NCI-H1417 (cell line): ENCODE measurements at places on chromosomes 6 and 20.

GRCh38 chr6:13012977-13013680, 296.6 kb downstream of the PHACTR1 start:
- DNase-seq, result peak; percentile 46

- DNase-seq, result no peak
Observed at GRCh38 chr6:36590237-36590636, 3.9 kb upstream of the SRSF3 start.

DNA sequence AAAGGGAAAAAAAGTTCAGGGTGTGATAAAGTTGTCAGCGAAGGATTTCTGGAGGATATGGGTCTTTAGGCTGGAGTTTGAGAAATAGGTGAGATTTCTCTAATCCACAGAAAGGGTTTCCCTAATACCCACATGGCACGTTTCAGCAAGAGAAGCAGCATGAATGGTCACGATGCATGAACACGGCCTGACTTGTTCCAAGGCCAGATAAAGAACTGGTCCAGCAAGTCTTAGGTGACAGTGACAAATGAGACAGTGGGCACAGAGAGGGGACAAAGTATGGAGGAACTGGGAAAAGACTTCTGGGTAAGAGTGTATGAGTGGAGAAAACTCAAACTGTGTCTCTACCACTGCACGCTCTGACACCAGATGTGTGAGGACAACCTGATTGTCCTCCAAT, 262.0 kb upstream of the FOXQ1 start:
- DNase-seq, result no peak

DNA sequence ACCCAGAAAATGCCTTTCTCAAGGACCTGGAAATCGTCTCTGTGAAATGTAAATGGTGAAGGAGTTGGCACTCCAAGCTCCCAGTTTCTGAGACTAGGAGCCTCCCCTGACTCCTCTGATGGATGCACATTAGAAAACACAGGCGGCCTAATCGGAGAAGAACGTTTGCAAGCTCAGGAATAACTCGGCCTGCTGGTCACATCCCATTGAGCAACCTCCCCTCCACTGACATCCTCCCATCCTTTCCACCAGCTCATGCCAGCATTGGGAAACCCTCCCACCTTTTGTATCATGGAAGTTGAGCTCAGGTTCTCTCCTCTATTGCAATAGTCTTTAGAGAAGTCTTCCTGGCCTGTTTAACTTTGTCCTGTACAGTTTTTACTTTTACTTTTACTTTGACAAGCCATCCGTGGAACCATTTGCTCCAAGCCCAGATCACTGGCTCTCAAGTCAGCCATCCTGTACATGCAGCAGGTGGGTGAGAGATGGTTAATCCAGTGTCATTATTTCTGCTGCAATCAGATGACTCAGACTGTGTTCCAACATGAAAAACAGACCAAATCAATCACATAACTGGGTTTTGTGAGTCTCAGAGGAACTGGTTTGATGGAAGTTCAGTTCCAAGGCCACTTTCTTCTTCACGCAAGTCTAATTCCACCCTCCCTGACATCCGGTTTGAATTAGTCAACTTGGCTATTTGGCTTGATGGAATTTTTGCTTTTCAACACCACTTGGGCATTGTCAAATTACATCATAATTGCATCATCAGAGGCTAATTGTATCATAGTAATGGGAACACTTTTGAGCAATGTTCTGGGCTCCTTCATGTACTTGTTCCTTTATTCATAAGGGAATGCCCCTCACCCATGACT, 619.4 kb upstream of the CDH4 start:
- DNase-seq, result no peak

DNA sequence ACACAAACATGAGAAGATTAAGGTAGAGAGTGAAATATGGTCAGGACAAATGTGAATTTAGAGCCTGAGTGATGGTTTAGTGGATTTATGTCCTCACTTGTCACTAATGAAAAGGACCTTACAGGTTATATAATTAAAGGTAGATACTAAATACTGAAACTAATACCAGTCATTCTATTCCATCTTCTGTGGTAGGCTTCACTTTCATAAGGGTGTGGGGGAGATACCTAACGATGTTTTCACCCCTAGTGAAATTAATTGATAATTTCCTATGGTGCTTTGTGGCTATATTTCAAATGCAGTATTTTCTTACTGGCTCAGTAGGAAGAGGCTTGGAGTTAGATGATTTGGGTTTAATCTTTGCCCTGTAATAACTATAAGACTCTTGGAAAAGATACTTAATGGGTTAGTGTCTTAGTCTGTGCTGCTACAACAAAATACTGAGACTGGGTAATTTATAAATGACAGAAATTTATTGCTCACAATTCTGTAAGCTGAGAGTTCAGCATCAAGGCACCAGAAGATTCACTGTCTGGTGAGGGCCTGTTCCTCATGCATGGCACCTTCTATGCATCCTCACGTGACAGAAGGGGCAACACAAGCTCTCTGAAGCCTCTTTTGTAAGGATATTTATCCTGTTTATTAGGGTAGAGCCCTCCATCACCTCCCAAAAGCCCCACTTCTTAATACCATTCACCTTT, 21.3 kb downstream of the RNF217 start:
- DNase-seq, result no peak

DNA sequence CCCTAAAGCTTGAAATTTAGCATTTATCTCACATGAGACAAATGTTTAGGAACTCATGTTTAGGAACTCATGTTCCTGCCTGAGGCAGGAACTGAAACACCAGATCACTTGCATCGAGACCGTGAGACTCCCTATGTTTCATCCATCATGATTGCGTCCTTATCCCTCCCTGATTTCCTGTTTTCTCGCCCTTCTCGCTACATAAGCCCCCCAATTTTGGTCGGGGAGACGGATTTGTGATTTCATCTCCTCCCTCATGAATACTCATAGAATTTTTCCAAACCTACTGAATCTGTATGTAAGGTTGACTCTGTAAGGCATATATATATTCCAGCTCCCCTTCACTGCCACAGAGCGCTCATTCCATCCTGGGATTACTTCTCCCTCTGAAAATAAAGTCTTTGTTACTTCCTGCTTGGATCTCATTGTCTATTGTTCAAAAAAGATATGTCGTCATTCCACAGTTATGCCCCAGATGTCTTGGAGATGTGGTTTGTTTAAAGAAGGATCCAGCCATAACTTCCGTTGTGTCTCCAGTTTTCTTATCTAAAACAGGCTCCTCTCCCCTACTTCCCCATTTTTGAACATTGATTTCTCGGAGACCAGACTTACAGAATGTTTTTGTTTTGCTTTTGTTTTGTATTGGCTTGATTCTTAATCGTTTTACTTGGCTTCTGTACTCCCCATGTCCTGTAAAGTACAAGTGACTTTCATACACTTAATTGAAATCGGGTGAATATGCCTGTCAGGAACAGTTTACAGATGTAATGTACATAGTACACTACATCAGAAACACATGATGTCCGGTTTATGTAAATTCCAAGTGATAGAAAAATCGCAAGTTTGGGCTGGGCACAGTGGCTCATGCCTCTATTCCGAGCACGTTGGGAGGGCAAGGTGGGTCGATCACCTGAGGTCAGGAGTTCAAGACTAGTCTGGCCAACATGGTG, 118.7 kb downstream of the HFE start:
- DNase-seq, result peak; percentile 62

DNA sequence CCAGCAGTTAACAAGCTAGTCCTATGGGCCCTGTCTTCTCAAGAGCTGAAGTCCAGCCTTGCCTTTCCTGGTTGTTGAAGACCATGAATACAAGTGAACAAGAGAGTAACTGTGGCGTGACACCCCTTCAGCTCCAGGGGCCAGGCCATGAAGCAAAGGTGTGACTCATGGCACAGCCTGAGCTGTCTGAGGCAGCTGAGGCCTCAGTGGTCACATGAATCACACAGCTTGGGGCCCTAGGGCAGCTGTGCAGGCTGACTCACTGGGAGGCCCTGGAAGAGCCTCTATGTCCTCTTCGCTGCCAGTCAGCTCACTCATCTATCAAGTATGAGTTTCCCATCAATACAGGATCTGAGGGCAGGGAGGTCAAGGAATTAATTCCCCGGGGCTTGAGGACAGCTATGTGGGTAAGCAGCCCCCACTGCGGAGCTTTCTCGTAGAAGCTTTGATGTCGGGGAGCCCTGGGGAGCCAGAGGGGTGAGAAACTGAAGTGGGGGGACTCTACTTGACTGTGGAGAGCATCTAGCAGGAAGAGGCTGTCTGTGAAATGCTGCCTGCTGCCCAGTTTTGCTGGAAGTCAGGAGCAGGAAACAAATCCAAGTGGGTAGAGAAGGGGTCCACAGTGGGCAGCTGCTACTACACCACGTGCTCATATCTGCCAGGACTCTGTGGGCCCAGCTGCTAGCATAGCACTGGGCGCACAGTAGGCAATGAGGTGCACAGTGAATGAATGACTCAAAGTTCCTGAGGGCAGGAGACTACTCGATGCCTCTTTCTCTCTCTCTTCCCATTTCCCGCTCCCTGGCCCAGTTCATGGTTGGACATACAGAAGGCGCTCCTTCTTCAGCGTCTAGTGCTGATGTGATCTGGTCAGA, 13.7 kb upstream of the FAM83C start:
- no peak for DNase-seq

DNA sequence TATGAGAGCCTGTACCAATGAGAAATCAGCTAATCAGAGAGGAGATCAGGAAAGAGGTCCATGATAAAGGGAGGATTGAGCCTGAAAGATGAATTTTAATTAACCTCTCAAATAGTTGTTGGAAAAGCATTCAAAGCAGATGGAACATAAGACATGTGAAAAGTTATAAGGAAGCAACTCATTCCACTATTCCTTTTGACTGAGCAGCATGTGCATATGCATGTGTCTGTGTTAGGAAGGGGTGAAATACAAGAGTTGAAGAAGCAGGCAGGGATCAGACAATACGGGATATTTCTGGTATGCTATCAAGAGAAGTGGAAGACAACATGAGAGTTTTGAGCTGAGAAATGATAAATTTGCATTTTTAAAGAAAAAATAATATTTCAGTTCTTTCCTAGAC, 624.8 kb upstream of the PTCHD4 start:
- no peak for DNase-seq

DNA sequence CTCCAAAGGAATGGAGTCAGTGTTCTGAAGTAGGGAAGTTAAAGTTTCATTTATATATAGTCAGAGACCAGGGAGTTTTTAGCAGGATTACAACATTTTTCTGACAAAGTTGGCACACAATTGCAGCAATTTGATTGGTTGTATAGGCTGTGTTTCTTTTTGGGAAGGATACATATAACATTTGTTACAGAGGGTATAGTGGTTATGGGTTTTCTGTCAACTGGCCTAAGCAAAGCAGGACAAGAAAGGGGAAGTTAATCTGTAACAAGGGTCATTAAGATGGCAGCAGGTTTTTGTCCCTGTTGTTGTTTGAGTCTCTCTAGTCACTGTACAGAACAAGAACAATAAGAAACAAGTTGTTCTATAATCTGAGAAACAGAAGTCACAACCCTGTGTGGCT, 41.4 kb downstream of the TPD52L1 start:
- no peak for DNase-seq

- no peak for DNase-seq
Observed at GRCh38 chr6:132643547-132643946, 15.4 kb downstream of the TAAR1 start.

- DNase-seq, result no peak
Observed at GRCh38 chr6:26232306-26232939, 132.6 kb upstream of the BTN3A2 start.

- no peak for DNase-seq
Observed at GRCh38 chr6:3190056-3190455, 32.7 kb upstream of the TUBB2A start.

DNA sequence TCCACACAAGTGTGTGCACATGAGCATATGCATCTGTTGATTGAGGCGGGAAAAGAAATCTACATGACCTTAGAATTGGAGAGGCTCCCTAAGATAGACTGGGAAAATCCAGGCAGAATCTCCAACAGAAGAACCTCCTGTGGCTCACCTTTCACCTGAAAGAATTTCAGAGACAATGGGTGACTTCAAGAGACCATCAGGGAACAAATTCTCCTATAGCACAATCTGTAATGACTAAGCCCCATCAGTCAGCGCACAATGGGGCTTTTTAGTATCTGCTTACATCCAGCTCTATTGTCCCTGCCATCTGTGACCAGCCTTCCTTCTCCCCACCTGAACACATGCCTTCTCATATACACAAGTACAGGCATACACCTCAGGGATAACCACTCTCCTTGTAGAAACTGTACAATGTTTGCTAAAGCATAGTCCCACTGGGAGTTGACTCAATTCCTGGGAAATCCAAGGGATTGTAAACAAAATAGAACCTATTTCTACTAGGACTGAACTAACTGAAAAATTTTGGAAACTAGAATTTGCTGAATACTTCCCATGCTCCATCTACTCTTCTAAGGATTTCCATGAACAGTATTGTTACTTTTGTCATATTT, 150.8 kb upstream of the STXBP5 start:
- DNase-seq, result no peak

- DNase-seq, result peak; percentile 23
Observed at GRCh38 chr20:47051936-47052526, 157.4 kb downstream of the EYA2 start.

DNA sequence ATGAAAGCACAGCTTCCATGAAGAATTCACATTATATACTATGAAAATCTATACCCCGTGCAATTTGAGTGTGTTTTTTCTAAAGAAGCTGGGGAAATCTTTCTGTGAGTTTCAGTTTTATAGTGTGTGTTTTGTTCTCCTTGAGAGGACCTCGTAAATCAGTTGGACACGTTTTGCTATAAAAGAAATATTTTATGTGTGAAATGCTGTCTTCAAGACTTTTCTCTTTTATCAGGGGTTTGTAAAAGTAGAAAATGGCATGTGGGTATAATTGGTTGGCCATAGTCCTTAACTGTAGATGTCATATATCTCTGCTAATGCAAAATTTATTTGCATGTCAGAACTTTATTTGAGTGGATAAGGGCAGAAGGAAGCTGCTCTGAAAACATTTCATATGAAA, 186.2 kb downstream of the CDH4 start:
- DNase-seq, result no peak
